GM18507 (cell line): ENCODE measurements at places on chromosomes 4 and X.

GRCh38 chr4:48603366-48604003, 113.4 kb downstream of the ZAR1 start:
- no peak for DNase-seq

DNA sequence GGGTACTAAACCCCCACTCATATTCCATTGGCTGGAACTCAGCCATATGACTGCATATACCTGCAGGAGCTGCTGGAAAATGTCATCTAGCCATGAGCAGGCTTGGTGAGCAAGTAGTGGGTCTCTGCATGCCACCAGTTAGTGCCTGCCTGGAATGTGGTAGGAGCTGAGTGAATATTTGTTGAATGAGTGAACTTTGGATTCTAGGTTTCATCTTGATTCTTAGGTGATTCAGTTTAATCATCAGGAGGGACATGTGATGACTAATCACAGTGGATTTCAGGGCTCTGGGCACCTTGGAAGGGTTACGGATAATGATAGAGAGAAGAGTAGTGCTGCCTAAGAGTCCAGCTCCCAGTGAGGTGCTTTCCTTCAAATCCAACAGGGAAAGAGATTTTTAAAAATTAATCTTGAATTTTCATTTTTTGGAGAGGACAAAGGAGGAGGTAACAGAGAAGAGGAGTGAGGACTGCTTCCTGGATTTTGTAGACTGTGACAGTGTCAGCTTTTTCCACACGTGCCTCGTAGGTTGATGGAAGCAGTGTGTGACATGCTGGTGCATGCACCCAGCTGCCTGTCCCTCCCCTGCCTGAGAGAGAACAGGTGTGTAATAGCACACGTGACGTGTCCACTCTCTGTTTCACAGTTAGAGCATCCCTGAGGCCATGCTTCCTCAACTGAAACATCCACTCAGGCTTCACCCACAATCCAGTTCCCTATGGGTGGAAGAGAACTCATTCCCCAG, 30.4 kb downstream of the NHS start:
- no peak for DNase-seq

DNA sequence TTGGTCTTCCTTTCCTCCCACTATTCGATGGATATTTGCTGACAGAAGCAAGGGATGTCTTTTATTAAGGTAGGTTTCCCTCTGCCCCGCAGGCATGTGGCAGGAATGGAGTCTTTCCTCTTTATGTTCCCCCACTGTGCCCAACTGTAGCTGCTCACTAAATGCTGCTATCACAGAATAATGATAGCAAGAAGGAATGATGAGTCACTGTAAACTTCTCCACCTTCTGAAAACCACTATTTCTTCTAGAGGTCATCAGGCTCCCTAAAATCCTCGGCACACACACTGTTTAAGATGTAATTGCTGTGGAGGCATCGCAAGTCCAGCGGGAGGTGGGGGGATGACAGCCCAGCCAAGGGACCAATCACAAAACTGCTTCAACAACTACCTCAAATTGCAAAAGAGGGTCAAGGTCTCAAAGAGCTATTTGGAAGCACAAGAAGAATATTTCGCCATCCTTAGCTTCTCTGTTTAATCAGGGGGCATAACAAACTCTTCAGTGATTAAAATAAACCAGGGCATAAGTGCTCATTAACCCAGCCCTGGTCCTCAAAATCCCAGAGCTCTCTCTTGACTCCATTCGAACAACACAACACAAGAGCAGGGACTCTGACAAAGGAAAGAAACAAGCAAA, 13.9 kb downstream of the QDPR start:
- DNase-seq, result no peak

GRCh38 chr4:166413356-166413755, 540.3 kb downstream of the TLL1 start:
- DNase-seq, result no peak

GRCh38 chr4:94256828-94257227, 49.2 kb downstream of the SMARCAD1 start:
- no peak for DNase-seq

DNA sequence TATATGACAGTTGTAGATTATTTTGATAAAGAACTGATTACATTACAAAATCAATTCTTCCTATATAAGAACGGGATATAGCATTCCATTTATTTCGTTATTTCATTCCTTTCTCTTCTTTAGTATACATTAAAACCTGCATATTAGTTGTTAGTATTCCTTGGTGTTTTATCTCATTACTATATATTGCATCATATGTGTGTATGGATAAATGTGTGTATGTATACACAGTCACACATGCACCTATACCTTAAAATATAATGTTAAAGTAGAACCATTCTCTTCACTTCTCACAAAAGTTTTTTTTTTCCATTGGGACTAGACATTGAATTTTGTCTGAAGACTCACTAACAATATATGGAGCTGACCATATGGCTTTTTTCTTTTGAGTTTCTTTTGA, 5.3 kb upstream of the PALLD start:
- DNase-seq, result no peak

DNA sequence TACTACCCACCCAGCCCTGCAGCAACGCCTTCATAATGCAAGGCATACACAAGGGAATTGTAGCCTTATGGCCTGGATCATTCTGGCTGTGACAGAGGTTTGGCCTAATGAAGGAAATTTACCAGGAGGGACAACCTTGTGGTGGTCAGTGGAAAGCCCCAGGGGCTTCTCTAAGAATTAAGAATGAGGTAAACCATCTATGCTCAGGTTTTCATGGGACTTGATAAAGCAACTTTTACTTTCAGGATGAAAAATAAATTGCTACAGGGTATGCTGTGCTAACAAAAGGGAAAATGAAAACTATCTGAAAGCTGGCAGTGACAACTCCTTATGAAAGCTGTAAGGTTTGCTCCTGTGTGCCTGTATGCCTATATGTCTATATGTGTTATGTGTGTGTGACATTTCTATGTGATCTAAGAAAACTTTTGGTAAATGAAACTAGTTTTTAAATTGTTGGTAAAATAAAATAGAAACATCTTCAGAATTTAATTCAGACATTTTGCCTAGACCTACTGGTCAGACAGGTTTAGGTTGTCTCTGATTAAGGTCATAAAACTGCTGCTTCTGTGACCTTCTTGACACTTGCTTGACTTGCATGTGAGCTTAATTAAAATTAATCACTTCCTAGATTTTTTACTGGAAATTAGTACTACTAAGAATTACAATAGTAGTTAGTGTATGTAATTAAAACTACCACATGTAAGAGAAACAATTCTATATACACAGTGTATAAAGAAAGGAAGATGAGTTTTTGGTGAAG, 19.9 kb upstream of the TXK start:
- no peak for DNase-seq

GRCh38 chrX:45447995-45448394, 247.3 kb upstream of the DIPK2B start:
- DNase-seq, result no peak

GRCh38 chr4:148120216-148120615, 322.0 kb downstream of the NR3C2 start:
- DNase-seq, result no peak

GRCh38 chrX:118726396-118726795, 1.0 kb upstream of the IL13RA1 start:
- no peak for DNase-seq

DNA sequence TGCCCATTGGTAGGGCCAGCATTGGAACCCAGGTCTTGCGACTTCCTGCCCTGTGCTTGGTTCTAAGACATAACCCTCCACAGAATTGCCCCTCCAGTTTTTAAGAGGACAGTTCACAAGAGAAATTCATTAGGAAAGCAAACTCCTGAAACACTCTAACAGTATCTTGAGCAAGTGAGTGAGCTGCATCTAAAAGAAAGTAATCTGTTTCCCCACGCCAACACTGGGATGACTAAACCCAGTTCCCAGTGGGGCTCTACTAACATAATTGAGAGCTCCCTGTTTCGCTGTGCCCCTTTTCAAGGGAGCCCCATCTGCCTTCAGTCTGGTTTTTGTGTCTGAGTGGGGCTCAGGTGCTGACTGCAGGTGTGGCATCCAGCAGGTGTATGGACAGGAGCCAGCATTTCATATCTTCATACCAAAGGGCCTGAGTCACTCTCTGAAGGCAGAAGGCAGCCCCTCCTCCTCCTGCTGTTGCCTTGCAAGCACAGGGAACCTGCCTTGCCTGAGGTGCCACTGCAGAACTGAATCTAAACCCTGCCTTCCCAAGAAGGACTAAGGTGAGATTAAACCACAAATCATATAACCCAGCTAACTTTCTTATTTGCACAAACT, 8.0 kb downstream of the AMOT start:
- DNase-seq, result no peak

GRCh38 chrX:95505721-95506120, 1178.9 kb upstream of the DIAPH2 start:
- no peak for DNase-seq

DNA sequence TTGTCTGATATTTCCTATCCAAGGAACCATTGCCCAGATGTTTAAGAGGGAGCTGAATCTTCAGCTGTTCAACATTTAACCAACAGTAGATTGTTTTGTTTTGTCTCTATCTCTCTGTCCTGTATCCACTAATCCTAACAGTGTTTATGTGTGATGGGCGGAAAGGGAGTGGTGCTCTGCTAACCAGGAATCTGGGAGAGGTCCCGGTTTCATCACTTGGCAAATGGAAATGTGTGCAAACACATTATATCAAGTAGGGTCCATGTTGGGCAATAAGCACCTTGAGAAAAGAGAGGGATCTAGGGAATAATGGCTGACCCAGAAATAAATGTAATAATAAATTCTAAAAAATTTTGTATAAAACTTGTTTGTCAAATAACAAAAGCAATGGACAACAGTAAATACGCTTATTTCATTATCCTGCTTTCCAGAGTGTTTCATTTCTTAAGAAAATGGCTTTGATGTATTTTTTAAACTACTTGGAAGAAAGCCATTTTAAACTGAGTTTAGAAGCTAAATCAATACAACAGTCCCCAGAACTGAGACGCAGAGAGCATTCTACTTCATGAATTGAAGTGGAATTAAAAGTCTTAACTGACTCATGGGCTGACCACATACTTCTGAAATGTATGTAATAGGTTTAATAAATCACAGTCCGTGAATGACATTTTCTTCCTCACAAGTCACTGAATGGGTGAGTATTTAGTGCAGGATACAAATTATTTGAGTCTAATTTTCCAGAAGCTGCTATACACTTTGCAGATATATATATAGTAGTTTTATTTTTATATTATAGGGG, 55.8 kb downstream of the EMCN start:
- DNase-seq, result no peak

GRCh38 chr4:101102114-101102742, 245.1 kb downstream of the PPP3CA start:
- no peak for DNase-seq

GRCh38 chrX:23013366-23013765, 13.6 kb downstream of the DDX53 start:
- DNase-seq, result no peak

DNA sequence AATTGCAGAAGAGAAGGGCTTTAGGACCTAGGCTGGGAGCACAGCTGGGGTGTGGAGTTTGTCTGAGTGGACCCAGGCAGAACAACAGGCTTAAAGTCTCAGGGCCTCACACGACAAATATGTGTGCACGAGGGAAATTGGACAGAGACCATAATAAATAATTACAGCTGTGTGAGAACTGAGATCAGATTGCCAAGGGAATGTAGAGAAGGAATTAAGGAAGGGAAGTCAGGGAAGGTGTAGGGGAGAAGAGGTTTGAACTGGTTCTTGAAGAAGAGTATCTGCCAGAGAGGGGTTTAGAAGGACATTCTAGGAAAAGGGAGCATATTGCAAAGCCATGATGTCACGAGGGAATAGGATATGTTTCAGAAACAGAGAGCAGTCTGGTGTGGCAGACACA, 120.7 kb upstream of the TSPAN5 start:
- no peak for DNase-seq
